ENCODE measurements at places on chromosomes 7 and 10. TPM values are rescaled to one million over a fixed set of nuclear protein-coding genes. Genes with fewer than 3 reads are reported as not detected.

DNA sequence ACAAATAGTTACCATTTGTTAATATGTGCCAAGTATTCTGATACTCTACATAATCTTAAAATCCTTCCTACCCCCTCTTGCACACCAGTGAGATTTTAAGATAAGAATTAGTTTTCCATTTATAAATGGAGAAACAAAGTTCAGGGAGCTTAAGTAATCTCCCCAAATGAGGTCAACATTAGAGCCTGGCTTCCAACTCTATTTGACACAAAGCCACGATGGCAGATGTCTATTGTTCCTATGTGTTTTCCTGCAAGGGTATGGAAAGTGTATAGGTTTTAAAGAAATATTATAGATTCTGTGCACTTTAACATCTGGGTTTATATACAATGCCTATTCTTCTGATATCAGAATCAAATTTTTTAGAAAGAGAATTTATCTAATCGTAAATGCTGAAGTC lies 143.9 kb upstream of the SEMA3C start:
- DNase-seq = no peak

- no peak for DNase-seq
Observed at GRCh38 chr10:127195041-127195506, 1.3 kb downstream of the INSYN2A start.

The HOXA10 gene
- polyA plus RNA-seq = not detected

DNA sequence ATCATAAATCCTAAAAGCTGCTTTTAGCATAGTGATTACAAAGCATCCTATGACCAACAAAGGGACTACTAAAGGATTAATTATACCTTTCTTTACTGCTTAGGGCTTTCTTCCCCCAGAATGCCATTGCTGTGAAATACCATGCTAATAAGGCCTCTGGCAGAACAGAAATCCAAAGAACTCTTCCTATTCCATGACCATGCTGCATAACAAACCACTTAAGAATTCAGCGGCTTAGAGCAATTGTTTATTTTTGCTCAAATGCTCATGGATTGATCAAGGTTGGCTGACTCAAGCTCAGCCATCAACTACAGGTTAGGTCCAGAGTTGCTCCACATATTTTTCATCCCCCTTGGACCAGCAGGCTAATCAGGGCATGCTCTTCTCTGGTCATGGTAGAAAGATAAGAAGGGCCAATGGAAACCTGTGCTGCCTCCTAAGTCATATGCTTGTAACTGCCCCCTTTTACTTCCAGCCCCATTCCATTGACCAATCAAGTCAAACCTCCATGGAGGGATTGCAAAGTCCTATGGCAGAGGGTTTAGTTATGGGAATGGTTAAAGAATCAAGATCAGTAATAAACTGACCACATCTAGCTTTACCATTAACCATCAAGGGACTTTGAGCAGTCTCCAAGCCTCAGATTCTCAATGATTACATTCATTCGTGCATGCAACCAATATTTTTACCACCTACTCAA lies 244.4 kb upstream of the FZD1 start:
- no peak for DNase-seq

The GCK gene
- 0.80 TPM for polyA plus RNA-seq

GRCh38 chr7:92714767-92715166 lies 121.6 kb downstream of the CDK6 start:
- DNase-seq = no peak

DNA sequence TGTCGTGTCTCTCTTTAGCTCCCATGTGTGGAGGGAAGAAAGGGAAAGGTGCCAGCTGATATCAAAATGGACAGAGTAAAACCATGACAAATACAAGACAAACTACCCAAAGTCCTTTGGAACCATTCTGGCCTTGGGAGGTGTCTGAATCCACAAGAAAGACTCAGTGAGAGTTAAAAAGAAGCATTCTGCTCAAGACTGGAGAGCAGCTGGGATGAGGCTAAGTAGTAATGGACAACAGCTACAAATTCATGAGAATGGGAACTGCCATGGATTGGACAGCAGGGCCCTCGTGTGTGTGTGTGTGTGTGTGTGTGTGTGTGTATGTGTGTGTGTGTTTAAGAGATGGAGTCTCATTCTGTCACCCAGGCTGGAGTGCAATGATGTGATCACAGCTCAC lies 39.6 kb upstream of the MYL10 start:
- no peak for DNase-seq

DNA sequence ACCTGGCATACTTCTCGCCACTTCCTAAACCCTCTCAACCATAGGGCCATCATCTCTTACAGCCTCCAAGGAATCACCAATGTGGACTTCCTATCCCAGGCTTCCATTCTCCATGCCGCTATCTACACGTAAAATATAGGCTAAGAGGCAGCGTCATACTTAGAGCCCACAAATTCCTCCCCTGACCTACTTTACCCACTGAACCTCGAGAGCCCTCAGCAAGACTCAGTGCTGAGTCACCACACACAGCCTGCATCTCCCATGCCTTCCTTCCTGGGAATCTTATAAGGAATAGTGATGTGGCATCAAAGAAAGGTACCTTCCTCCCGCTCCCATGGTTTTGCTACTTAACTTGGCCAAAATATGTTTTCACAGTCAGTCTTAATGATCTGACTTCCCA lies 435.6 kb upstream of the NFE2L3 start:
- DNase-seq = no peak

DNA sequence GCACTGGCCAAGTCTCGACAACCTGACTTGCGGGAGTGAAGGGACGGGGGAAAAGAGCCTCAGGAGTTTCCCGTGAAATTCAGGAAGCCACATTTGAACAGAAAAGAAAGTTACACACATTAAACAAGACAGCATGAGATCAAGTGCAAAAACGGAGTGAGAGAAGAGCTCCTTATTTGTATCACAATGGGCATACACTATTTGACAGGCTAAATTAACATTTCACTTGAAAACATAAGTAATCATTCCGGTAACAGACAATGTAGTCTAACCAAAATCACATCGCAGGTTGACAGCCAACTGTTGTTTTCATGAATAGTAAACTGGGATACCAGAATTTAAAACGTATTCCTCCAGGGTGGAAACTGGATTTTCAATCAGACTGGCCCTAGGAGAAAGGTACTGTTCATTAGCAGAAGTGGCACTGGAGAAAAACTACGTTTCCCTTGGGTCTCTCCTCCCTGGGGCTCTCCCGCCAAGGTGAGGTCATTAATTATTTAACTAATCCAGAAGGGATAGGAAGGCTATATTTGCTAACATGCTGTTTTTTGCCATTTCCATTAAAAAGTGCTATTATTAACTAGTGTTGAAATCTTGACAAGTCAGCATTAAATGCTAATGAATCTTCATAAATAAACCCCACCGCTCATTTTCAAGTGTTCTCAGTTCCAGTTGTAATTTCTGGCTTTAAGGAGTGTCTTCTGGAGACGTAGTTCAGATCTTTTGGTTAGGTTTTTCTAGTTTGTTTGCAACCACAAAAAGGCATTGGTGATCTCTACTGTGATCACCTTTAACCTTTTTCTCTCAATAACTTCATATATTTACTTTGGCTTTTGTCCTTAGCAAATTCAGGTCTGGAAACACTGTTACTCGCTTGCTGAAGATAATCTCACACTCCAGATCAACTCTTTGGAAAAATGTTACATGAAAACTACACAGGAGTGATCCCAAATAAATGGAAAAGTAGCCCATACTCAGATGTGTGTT lies 25.1 kb downstream of the RHEB start:
- DNase-seq = no peak

GRCh38 chr10:71912431-71912830 lies 51.8 kb upstream of the CHST3 start:
- DNase-seq = no peak

DNA sequence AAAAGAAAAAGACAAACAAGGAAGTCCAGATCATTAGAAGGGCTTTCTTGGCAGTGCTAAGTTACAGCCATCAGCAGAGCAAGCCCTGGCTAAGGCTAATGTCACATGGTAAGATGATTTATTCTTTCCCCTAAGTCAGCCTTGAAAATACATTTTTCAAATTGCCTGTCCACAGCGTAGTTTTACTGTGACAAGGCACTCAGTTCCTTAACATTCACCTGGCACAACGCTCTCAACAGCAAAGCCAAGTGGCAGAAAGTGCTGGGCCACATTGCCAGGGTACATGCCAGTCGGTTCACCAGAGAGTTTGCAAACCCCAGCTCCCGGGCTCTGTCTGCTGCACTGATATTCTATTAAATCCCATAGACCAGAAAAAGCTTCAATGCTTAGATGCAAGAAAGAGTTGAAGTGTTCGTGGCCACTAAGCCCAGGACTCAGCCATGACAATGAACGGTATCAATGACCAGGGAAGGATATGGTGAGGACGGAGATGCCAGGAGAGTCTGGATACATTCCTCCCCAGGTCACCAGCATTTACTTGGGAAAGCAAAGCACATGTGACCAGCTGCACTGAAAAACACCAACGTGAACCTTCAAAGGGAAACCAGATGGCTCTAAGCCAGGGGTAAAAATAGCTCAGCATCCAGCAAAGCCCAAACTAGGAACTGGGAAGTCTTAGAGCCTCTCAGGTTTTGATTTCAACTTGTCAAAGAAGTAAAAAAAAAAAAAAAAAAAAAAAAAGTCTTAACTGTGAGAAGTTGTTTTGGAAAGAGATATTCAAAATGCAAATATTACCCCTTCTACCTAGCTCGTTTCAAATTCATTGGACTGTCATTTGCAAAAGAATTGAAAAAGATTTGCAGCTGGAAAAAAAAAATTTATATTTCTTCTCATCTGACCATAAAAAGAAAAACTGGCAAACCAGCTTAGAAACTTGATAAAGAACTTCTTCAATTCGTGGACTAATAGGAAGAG lies 23.9 kb upstream of the MPP7 start:
- DNase-seq = peak; percentile 70

GRCh38 chr7:51635775-51636174 lies 319.2 kb upstream of the COBL start:
- DNase-seq = no peak

DNA sequence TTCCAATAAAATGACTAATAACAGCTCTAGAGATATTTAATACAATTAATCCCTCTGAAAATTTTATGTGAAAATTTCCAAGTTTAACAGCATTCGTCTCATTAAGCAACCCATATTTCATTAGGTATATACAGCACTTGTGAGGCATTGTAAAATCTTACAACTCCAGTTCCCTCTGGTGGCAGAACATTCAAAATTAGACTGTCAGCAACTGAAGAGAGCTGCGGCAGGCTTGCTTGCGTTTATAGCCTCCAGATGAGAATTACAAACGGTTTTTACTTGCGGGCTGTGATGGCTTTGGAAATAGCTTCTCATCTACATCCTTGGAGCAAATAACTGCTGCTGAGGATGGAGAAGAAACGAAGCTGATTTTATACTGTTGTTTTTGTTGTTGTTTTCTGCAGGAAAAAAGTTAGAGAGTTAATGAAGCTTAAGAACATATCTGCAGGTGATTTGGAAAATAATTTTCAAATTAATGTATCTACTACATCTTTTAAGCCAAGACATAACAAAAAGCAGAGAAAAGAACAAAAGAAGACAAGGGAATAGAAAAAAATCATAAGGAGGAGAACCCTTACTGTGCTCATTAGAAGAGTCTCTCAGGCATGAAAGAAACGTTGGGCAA lies 171.3 kb downstream of the MAGI2 start:
- peak; percentile 67 for DNase-seq

The EN2 gene
- 0.03 TPM for polyA plus RNA-seq

DNA sequence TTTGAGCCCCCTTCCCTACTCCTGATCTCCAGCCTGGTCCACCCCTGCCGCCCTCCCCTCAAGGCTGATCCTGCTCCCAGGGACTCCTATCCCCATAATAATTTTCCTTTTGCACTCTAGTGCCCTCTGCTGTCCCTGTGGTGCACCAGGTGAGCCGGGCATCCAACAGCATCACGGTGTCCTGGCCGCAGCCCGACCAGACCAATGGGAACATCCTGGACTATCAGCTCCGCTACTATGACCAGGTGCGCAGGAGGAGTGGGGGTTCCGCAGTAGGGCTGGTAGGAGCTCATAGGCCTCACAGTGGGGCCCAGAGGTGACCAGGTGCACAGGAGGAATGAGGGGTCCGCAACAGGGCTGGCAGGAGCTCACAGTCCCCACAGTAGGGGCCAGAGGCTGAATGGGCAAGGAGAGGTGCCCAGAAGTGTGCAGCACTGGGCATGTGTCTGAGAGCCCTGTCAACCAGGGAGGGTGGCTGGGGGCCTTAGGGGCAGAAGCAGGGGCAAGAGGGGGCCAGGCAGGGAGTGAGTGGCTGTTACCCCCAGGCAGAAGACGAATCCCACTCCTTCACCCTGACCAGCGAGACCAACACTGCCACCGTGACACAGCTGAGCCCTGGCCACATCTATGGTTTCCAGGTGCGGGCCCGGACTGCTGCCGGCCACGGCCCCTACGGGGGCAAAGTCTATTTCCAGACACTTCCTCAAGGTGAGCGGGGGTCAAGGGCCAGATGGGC lies 11.7 kb downstream of the EPHB6 start:
- peak; percentile 61 for DNase-seq

- DNase-seq = no peak
Observed at GRCh38 chr10:11448545-11449244, 162.8 kb downstream of the USP6NL start.

GRCh38 chr7:22771872-22772228 lies 44.9 kb downstream of the IL6 start:
- DNase-seq = peak; percentile 10

DNA sequence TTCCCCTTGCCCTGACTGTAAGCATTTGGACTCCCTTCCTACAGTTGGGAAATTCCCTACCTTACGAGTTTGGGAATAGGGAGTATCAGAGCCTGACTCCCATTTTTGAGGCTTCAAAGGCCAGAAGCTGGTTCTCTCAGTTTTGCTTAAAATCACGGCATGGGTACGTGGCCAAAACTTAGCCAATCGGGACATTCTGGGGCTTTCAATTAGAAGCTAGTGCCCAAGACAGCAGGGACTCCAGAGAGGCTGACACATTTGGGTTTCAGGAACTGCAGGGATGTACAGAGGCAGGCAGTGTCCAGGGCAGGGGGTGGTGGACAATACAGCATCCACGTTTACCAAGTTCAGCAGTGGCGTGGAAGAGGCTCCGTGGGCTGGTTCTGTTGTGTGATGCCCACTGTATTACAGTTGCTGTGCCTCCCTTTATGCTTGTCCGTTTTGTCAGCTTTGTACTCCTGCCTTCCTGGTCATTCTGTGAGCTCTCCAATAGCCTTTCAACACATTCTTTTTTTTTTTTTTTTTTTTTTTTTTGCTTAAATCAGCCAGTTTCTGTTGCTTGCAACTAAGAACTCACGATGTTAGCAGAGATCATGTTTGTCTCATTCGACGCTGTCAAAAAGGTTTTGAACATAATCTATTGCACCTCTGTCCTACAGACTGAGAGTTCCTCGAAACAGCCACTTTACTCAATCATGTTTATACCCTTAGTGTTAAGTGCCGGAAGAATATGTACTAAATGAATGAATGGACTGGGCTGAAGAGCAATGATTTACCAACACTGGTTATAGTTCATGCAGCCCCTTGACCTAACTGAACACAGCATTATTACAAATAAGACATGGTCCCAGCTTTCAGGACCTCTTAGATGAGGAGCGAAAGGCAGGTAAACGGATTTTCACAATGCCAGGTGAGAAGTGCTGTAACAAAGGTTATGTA lies 1.1 kb downstream of the GGCT start:
- DNase-seq = no peak

DNA sequence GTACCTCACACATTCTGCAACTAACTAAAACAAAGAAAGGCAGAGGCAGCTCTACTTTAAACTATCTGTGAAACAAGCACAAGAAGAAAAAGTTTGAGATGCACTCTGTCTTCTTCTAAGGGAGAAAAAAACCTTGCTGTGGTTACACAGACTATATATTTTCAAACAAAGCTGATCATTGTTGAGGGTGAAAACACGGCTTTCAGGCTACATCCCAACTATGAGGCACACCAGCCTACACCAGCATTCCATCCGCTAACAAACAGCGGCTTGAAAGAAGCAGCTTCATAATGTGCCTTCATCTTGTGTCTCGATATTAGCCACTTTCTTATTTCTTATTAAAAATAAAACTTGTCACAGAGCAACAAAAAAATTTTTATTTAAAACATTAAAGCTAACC lies 79.1 kb downstream of the USP6NL start:
- DNase-seq = no peak

Measured in stomach (tissue), 19 donors.